ENCODE measurements at places on chromosomes 16 and 17.
A peak's percentile ranks its signal among the peaks of the same experiment; 100 is the strongest.

GRCh38 chr16:87206646-87207451, 110.3 kb downstream of the C16orf95 start:
- no peak for DNase-seq

GRCh38 chr17:81870131-81870980, 781 bp downstream of the ARHGDIA start:
- no peak for DNase-seq

GRCh38 chr16:86367291-86368072, 142.8 kb upstream of the FOXF1 start:
- DNase-seq, result no peak

DNA sequence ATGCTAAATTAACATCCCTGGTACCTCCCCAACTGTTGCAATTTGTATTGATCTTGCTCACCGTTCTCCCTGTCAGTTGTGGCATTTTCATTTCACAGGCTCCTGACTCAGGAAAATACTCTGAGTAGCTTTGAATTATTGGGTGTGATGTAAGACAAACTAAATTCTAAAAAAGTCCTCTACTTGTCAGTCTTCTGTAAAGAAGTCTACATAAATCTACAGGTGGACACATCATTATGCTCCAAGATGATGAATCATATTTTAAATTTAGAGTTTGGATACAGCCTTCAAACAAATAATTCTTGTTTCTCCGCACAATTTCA, 47.2 kb downstream of the MARCHF10 start:
- no peak for DNase-seq

DNA sequence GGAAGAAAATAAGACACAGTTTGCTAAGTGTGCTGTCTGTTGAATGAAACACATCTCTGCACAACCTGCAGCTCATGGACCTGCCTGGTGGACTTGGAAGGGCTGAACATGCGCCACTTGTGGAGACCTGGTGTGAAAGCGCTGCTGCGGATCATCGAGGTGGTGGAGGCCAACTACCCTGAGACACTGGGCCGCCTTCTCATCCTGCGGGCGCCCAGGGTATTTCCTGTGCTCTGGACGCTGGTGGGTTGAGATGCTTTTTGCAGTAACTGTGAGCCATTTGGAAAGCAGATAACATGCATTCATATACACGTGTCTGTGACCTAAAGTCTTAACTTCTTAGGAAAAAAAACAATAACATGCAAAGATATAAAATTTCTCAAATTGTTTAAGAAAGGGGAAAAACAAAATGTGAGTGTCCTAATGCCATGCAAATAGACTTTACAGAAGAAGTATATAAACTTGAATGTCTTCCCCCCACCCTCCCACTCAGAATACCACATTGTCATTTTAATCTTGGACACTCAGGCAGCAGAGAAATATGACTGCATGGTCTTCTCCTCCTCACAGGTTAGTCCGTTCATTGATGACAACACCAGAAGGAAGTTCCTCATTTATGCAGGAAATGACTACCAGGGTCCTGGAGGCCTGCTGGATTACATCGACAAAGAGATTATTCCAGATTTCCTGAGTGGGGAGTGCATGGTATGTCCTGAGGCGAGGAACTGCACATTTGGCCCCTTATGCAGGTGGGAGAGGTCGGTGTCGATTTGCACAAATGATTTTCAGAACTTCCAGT, 65.6 kb downstream of the SEC14L1 start:
- no peak for DNase-seq

DNA sequence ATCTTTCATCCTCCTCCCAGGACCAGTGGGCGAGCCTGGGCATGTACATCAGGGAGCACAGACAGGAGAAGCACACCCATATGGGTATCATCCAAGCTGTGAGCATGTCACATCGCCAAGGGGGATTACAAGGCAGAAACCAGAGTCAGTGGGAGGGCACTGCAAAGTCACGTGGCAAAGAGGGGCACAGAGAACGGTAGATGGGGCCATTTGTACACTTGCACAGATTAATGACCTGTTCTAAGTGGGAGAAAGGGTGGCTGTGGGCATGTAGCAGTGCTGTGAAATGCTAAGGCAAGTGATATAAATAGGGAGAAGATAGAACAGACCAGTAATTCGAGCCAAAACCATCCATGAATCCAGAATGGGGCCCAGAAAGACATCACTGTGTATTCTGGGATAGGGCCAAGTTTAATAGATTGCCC, 265.0 kb downstream of the CPPED1 start:
- DNase-seq, result peak; percentile 92

DNA sequence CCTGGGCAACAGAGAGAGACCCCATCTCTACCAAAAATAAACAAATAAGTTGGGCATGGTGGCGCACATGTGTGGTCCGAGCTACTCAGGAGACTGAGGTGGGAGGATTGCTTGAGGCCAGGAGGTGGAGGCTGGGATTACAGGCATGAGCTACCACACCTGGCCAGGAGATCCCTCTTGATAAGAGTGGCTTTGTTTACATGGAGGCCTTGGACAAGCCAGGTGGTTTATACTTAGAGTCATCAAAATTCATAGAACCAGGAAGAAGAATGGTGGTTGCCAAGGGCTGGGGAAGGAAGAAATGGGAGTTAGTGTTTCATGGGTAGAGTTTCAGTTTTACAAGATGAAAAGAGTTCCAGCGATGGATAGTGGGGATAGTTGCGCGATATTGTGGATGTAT, 8.8 kb upstream of the ZFP1 start:
- no peak for DNase-seq

GRCh38 chr17:44527954-44528353, 24.7 kb upstream of the GPATCH8 start:
- no peak for DNase-seq

GRCh38 chr17:81832608-81833159, 407 bp downstream of the MCRIP1 start:
- DNase-seq, result no peak

GRCh38 chr17:12250973-12251372, 230.3 kb downstream of the MAP2K4 start:
- DNase-seq, result no peak

GRCh38 chr17:62478424-62478879, at the start of gene TLK2:
TSS of gene TLK2 (plus strand) at chr17:62478825. CDS start at chr17:62481126, 2,301 bp downstream.
- peak; percentile 56 for DNase-seq

- DNase-seq, result no peak
Observed at GRCh38 chr16:30141750-30142149, 18.7 kb upstream of the MAPK3 start.

- no peak for DNase-seq
Observed at GRCh38 chr16:74747-75334, 2.4 kb upstream of the RHBDF1 start.

DNA sequence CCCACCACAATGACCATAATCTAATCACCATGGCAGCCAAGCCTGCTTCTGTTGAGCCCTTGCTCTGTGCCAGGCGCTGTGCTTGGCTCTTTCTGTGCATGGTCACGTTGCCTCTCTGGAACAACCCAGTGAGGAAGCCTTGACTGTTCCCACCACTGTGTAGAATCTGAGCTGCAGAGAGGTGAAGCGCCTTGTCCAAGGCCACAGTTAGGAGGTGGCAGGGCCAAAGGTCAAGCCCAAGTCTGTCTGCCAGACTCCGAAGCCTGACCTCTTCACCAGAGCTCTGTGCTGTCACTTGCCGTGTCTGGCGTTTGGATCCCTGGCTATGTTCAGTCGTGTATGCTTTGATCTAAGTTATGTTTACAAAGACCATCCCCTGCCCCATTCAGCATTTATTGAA, 10.5 kb downstream of the CLEC16A start:
- no peak for DNase-seq

DNA sequence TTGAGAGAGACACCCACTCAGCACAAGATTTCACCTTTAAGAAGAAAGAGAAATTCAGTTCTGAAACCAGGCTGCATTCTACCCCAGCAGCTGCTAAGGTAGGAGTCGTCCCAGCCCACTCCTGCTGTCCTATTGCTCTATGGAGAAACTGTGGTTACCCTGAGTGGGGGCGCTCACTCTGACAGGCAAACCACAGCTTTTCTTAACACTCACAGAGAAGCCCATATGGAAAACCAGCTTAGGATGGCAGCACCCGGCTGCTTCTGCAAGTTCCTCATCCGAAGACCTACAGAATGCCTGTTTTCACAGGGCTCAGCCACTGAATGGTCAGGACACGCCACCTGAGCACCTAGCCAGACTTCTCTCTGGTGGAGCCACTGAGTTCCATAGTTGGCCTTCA, 7.5 kb downstream of the ATP5PD start:
- DNase-seq, result no peak

GRCh38 chr17:82737967-82738877, 2.8 kb downstream of the FN3K start:
- no peak for DNase-seq

GRCh38 chr17:35252651-35253050, 9.8 kb downstream of the SLFN5 start:
- DNase-seq, result no peak

- no peak for DNase-seq
Observed at GRCh38 chr16:64074706-64075105, 1047.2 kb downstream of the CDH11 start.

DNA sequence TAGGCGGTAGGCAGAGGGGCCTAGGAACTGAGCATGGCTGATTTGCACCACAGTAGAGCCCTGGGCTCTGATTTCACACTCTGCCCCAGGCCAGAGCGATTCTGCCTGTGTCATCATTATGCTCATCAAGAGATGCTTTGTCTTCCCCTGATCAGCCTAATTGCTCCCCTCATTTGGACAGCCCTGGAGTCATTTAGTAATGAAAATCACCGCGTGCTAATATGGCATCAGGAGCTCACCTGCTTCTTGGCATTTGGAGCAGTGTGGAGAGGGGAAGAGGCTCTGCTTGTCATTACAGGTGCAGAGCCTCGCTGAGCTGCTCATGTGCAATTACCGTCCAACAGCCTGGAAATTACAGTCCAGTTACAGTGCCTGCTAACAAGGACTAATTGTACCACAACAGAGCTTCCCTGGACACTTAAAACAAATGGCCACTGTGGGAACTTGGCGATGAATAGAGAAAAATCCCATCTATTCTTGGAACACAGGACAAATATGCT, 157.1 kb upstream of the WSCD1 start:
- DNase-seq, result peak; percentile 74

DNA sequence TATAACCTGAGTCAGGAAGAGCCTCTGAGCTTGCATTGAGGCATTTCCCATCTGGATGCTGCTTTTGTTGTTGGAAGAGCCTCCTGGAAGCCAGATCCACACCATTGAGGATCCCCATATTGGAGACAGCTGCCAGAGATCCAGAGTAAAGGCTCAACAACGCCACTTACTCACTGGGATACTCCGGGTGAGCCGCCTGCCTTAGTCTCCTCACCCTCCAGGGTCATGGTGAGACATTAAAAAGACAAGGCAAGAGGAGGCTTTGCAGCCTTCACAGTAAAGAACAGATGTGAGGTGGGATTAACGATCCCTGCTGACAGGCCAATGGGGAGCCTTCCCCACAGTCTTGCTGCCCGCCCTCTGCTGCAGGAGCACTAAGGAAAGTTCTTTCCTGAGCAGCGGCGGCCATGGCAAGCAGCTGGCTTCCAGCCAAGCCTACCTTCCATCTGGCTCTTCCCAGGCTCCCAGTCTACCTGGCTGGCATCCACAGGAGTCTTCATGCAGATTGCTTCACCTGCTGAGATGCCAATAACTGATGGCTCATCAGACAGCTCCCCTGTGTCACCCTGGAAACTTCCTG, 198.5 kb downstream of the CYLD start:
- DNase-seq, result peak; percentile 88

DNA sequence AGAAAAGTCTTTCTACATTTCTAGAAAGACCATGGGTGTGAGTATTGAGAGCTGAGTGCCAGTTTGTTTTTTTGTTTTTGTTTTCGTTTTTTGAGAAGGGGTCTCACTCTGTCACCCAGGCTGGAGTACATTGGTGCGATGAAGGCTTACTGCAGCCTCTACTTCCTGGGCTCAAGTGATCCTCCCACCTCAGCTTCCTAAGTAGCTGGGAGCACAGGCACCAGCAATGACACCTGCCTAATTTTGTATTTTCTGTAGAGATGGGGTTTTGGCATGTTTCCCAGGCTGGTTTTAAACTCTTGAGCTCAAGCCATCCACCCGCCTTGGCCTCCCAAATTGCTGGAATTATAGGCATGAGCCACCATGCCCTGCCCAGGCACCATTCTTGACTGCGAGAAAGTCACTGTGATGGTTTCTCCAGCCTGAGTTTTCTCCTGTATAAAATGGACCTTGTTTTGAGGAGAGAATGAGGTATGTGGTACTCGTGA, 673.8 kb downstream of the MAF start:
- peak; percentile 84 for DNase-seq

DNA sequence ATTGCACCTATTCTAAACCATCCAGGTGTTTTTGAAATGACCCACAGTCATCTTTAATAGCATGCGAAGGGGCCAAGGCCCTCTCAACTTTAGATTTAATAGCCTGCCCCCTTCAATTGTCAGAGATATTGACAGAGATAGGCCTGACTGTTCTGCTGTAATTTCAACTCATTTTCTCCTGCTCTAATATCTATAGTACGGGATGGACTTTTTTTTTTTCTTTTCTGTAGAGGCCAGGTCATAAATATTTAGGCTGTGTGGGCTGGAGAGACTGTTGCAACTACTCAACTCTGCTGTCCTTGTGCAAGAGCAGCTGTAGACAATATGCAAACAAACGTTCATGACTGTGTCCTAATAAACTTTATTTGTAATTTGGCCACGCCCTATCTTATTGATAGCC, 24.7 kb upstream of the KRT20 start:
- peak; percentile 97 for DNase-seq

DNA sequence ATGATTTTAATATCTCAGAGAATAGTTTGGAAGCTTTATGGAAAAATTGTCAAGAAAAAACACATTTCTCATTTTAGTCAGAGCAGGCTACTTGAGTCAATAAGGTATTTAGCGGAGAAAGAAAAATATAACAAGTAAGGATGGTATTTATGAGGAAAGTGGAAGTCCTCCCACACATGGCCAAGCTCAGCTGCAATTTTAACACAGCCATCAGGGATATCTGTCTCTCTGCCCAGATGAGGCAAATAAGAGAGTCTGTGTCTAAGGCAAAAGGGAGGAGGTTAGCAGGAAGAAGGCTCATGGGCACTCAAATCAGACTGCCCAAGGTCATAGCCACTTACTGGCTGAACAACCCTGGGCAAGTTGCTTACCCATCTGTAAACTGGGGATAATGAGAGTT, 5.2 kb upstream of the CMTM2 start:
- no peak for DNase-seq

DNA sequence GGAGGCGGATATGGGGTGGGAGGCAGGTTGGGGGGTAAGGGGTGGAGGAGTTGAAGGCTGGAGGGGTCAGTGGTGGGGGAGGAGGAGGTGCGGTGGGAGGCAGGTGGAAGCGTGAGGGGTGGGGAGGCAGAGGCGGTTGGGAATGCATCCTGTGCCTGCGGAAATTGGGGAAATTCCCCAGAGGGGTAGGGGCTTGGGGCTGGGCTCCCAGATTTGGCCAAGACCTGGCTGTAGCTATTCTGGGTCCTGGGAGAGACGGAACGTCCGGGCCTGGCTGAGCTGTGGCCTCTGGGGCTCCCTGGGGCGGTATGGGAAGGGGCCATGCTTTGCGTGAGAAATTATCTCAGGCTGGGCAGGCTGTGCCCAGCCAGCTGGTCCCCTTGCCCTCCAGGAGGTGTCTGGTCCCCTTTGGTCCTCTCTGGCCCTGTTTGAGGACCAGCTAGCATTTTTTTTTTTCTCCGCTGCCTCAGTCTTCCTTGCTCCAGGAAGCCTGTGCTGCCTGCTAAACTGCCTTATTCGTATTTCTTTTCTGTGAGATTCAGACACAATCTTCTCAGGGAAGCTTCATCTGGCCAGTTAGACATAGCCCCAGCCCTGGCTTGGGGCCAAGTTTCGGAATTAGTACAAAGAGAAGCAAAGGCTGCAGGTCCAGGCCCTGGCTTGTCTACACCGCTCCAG, 7.3 kb upstream of the TRPV2 start:
- DNase-seq, result peak; percentile 66

All from NCI-H1105 treated with DMSO at 0.1 percent for 48 hours (cell line).